Body of pancreas (tissue), 4 donors: ENCODE measurements at places on chromosomes 5 and 9.

- no peak for DNase-seq
These were observed 298.5 kb upstream of the PCSK5 start for GRCh38 chr9:75591972-75592371.

- DNase-seq, result no peak
These were observed 131.4 kb downstream of the FGF10 start for GRCh38 chr5:44257653-44258365.

DNA sequence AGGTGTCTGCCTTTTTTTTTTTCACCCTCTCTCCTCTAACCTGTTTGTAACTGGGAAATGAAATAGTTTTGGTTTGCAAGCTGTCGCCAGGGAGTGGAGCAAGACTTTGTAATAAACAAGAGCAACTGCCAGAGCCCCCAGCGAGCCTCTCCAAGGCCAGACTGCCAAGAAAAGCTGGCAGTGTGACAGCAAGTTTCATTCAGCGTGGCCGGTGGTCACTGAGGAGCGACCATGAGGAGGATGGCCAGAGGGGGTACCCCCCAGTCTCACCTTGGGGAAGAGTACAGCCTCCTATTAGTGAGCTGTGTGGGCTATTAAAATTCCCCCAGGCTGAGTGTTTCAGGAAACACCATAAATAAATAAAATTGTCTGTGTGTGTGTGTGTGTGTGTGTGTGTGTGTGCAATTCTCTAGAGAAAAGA is 49.9 kb downstream of the ZFAND5 start:
- DNase-seq, result peak; percentile 60

DNA sequence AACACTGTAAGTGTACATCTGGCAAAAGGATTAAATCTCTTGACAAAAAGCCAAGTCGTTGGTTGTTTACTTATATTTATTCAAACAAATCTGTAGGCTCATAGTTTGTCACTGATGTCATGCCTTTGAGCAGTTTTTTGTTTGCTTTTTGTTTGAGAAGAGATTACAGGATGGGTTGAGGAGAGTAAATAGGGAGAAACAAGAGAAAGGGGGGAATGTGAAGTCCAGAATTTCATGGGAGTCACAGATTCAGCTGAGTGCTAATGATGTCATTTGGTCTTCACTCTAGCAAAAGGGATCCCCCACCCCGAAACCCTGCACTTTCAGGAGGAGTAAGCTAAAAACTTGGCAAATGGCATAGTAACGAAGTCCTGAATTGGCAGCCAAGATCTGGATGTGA is 337.4 kb downstream of the GLIS3 start:
- DNase-seq, result no peak

DNA sequence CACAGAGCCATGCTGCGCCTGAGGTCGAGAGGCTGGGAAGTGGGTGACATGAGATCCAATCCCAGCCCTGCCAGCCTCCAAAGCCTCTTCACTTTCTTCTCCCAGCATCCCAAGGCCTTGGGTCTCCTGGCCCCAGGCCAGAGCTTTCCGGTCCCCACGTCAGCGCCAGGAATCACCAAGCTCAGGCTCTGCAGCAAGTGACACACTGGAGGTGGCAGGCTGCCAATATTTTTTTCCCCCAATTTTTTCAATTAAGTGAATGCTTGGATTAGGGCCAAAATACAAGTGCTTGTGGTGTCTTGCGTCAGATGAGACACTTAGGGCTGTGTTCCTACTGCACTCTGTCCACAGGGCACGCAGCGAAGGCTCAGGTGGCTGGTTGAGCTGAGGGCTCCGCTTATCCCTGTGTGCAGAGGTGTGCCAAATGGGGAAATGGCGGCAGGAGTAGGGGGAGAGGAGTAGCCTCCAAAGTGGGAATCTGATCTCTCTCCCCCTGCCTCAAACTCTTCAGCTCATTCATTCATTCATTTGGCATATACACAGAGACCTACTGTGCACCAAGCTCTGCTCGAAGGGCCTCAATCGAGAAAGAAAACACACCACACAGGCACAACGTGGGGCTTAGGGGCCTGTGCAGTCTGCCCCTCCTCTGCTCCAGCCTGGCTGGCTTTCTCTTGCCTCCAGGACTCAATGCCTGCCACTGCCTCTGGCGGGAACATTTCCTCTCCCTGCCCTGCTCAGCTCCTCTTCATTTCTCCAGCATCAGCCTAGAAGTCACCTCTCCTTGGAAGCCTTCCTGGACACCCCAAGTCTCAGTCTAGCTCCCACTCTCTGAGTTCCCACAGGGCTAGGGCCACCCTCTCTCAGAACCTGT is 16.6 kb downstream of the SH3PXD2B start:
- DNase-seq, result peak; percentile 69

GRCh38 chr9:113350937-113351336 is 1.6 kb downstream of the BSPRY start:
- no peak for DNase-seq

DNA sequence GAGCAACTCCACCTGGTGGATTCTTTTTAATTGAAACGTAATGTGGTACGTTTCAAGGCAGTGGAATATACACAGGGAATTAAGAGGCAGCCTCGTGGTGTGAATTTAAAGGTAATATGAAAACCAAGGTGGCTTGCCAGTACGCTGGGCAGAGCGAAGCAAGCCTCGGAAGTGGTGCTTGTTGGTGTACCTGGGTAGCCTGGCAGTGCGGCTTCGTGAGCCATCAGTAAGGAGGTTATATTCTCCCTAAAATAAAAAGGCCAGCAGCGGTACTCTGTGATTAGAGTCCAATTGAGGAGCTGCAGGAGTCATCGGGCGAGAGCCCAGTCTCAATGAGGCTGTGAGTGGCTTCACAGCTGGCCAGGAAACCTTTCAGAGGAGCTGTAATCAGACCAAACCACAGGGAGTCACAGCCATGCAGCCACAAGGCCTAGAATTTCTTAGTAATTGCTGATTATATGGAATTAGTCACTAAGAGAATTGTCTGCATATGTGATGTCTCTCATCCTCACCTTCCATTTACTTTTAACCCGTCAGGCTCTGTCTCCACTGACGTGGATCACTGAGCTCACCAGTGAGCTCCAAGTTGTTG is 57.7 kb downstream of the DCP2 start:
- DNase-seq, result no peak

- DNase-seq, result no peak
These were observed 3.6 kb upstream of the RORB start for GRCh38 chr9:74493512-74493911.

DNA sequence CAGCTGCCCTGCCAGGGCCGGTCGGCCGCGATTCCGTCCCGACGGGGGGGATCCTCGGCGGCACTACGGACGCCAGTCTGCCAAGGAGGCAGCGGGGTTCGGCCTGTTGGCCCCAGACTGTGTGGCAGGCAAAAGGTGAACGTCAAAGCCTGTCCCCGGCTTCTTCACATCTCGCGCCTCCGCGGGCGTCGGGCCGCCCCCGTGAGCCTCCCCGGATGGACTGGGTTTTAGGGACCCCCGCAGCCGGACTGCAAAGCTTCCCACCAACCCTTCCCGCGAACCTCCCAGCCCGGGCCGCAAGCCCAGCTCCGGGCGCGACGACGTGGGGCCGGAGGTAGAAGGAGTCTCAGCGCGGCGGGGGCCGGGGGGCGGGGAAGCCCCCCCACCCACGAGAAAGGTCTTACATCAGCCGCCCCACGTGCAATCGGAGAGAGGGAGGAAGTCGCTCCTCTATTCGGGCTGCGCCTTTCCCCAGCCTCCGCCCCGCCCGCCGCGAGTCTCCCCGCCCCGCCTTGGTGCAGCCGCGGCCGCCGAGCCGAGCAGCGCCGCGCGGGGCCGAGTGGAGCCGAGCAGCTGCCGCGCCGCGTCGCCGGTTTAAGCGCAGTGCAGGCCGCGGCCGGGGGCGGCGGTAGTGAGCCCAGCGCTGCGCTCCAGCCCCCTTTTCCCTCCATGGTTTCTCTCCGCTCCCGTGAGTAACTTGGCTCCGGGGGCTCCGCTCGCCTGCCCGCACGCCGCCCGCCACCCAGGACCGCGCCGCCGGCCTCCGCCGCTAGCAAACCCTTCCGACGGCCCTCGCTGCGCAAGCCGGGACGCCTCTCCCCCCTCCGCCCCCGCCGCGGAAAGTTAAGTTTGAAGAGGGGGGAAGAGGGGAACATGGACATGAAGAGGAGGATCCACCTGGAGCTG is at the start of gene ANP32B:
Gene ANP32B, plus strand, starts transcription at position 659 of the 906 bp plus-strand sequence. Its CDS starts 215 bp downstream, at position 874.
- DNase-seq, result peak; percentile 89

DNA sequence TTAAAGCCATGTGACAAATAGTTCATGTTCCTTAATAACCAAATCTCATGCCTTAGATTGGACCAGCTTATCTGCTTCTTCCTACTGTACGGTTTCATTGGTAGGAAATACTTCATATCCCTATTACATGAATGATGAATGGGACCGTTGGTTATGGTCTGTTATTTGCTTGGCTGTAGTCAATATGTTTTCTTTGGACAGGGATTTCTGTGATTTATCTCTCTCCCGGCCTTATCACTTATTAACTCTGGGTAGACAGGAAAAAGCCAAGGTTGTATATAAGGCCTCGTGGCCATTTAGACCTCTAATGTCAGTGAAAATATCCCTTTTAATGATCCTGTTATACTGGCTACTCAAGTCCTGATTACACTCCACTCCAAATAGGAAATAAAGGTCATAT is 330.6 kb downstream of the EBF1 start:
- no peak for DNase-seq

DNA sequence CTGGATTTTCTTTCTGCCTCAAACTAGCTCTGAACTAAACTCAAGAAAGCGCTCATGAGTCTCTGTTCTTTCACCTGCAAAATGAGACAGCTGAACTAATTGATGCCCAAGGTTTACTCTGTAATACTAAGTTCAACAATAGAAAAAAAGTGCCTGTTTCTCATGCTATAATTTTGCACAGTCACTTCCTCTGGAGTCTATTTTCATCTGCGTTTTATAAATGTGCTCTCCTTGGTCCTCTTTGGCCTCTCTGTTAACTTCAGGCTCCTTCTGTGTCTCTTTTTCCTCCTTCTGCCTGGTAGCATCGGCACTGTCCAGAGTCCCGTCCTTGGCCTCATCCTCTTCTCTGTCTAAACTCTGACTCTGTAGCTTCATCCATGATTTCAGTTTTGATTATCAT is 311.9 kb upstream of the TLE4 start:
- DNase-seq, result no peak

DNA sequence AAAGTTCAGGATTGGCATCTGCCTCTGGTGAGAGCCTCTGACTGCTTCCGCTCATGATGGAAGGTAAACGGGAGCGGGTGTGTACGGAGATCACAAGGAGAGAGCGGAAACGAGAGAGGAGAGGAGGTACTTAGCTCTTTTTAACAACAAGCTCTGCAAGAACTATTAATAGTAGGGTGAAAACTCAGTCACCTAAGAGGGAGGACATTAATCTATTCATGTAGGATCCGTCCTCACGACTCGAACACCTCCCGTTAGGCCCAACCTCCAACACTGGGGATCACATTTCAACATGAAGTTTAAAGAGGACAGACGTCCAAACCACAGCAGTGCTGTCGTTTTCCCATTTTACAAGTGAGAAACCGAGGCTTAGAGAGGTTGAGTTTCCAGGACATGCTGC is 173.7 kb downstream of the SLC28A3 start:
- DNase-seq, result no peak

- DNase-seq, result peak; percentile 35
These were observed at the start of gene CAMK4 for GRCh38 chr5:111223787-111224560. TSS of gene CAMK4 (plus strand) at chr5:111224384. CDS start at chr5:111224484, 100 bp downstream.

GRCh38 chr9:89664896-89665329 is 60.1 kb downstream of the GADD45G start:
- DNase-seq, result peak; percentile 98

DNA sequence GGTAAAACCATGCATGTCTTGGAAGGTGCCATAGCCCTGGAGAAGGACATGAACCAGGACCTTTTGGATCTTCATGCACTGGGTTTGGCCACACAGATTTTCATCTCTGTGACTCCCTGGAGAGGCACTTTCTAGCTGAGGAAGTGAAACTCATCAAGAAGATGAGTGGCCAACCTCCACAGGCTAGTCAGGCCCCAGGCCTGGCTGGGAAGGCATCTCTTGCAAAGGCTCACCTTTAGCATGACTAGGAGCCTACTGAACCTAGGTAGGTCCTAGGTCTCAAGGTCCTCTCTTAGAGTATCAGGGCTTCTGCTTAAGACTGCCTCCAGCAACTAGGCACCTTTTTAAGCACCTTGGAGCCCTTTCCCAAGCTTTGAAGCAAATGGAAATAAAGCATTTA is 1448.7 kb upstream of the ACO1 start:
- DNase-seq, result no peak

- DNase-seq, result no peak
These were observed 26.5 kb upstream of the KIF12 start for GRCh38 chr9:114125476-114126013.

GRCh38 chr9:70257502-70257901 is 1.3 kb upstream of the SMC5 start:
- no peak for DNase-seq

- no peak for DNase-seq
These were observed 582 bp upstream of the FBXO4 start for GRCh38 chr5:41924526-41924871.

- DNase-seq, result no peak
These were observed 11.9 kb downstream of the FGF18 start for GRCh38 chr5:171431251-171431777.

DNA sequence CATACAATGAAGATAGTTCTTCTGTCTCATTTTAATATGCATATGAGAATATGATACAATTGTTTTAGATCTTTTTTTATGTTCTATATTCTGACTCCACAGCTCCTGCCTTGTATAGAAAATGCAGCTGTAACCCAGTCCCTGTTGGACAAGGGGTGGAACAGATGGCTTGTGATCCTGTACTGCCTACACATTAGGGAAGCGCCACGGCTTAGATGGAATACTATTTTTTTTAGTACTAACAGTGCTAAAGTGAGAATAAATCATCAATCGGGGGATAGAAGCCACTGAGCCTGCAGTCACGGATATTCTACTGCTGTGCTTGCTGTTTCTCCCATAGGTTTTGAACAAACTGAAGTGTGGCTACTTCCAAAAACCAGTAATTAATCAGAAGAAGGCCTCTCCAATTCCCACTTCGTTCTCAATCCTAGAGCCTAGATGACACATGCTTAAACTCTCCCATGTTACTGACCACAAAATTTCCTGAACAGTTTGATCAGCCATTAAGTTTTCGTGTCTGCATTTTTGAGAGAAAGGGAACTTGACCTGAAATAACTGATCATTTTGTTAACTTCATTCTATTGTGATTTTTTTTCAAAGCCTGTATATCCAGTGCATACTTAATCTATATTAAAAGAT is 150.3 kb downstream of the CDH18 start:
- no peak for DNase-seq

GRCh38 chr5:54727874-54728587 is 210.5 kb downstream of the SNX18 start:
- DNase-seq, result no peak

GRCh38 chr9:101265261-101265660 is 119.5 kb downstream of the BAAT start:
- DNase-seq, result no peak

- DNase-seq, result no peak
These were observed 326 bp downstream of the RIGI start for GRCh38 chr9:32525709-32526030.

DNA sequence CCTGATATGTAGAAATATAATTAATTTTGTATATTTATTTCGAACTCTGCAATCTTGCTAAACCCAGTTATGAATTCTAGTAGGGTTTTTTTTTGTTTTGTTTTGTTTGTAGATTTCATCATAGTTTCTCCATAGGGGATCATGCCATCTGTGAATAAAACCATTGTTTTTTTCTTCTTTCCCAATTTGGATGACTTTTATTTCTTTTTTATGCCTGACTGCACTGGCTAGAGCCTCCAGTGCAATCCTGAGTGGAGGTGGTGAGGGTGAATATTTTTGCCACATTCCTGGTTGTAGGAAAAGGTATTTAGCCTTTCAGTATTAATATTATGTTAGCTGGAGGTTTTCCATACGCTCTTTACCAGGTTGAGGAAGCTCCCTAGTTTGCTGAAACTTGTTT is 70.0 kb upstream of the GFPT2 start:
- no peak for DNase-seq
